ENCODE measurements at places on chromosomes 1 and 21. TPM values are rescaled to one million over a fixed set of nuclear protein-coding genes. Genes with fewer than 3 reads are reported as not detected.

DNA sequence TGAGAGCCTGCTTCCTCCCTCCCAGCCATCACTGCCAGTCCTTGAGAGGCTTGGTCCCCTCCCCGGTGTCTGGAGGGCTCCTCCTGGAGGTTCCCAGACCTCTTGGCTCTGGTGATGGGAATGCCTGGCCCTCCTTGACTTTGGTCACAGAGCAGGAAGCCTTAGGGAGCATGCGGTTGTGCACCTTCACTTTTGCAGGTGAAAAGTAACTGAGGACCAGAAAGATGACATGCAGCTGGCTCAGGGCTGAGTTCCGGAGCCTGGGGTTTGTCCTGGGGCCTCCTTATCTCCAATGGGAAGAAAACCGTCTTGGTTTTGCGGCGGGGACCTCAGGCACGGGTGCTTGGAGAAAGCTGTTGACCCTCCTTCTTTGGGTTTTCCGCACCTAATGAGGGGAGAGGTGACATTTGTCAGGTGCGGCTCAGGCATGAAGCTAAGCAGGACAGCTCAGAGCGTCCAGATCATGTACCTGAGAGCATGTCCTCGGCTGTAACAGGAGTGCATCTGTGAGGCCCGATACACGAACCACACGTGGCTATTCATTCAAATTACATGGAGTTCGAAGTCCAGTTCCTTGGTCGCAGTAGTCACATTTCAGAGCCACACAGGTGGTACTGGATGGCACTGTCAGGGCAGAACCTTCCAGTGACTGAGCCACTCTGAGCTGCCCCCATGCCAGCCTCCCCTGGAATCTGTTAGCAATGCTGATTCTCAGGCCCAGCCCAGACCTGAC, 608 bp upstream of the MX2 start:
- ATAC-seq: no peak

GRCh38 chr1:15684042-15684461, at the start of gene PLEKHM2:
Gene PLEKHM2 (plus strand): TSS chr1:15684320. CDS start chr1:15684559, 239 bp downstream.
- ATAC-seq: peak; percentile 13

Gene DLGAP3
- 0.28 TPM for total RNA-seq

Gene MSTO1
- 16.7 TPM for total RNA-seq

Gene DOP1B
- total RNA-seq: 23.8 TPM

Gene SHISAL2A
- 0.36 TPM for total RNA-seq

DNA sequence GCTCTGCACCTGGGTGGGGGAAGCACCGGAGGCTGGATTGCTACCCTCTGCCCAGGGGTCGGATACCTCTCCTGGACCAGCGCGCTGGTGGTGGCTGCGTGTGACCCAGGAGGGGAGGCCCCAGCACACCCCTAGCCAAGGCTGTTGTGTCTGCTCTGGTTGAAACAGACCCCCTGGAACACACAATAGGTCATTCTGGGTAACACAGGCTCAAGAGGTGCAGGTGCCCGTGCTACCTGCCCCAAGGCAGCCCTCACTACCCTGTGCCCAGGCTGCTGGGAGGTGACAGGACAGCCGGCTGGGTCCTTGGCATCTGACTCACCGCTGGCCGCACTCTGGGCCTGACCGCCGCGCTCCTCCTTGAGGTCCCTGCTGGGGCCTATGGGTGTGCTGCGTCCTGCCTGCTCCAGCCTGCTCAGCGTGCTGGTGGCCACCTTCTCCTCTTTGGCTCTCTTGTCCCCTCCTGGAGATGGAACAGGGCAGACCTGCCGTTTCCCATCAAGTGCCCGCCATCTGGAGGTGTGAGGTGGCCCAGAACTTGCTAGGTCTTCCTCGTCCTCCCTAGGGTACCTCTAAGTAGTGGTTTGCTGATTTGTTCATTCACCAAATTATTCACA, 30.0 kb downstream of the ZBTB17 start:
- no peak for ATAC-seq

DNA sequence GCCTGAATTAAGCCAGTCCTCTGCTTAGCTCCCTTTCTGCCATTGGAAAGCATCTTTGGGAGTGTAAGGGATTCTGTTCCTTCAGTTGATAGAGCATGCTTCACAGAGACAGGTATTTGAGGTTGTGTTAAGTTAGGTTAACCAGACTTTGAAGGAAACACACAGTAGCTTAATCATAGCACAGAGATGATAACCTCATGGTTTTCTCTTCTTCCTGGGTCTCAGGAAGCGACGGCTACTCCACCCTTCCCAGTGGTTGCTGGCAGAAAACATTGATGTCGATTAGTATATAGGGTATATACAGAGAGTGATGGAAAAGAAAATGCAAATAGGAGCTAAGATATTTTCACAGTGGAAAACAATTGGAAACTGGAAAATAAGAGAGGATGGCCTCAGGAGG, 42.0 kb downstream of the S1PR1 start:
- no peak for ATAC-seq

GRCh38 chr1:156149374-156150332, 3.7 kb upstream of the SEMA4A start:
- ATAC-seq: no peak

DNA sequence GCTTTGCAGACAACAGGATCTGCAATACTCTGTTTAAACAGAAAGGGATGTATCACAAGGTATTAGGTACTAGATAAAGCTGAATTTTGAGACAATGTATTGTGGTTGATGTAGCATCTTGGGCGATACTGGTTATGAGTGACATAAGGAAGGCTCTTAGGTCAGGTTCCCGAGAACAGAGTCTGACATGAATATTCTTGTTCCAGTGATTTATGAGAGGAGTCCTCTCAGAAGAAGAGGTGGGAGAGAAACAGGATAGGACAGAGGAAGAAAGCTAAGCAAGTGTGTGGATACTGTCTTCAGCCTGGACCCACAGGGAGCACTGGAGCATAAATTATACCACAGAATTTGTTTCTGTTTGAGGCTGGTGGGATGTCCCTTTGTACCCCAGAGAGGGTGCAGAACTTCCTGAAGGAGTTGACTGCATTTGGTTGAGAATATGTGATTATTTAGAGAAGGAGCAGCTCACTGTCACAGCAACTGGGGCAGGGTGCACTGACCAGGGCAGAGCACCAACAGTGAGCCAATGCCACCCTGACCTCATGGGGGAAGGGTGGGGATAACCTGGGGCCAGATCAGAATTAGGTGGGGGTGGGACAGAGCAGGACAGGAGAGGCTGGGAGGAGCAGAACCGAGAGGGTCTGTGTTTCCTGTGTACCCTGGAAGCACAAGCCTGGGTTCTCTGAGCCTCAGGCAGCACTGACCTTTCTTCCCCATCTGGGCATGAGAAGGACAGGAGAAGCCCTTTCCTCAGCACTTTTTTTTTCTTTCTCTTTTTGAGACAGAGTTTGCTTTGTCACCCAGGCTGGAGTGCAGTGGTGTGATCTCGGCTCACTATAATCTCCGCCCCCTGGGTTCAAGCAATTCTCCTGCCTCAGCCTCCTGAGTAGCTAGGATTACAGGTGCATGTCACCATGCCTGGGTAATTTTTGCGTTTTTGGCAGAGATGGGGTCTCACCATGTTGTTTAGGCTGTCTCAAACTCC, 36.3 kb upstream of the SLC6A9 start:
- no peak for ATAC-seq
